ENCODE measurements at places on chromosomes 5 and 9. TPM values are rescaled to one million over a fixed set of nuclear protein-coding genes. Genes with fewer than 3 reads are reported as not detected.

Gene AQP3
- 2.8 TPM for total RNA-seq

Gene CDKN2A
- total RNA-seq = 2.3 TPM

Gene CRHBP
- total RNA-seq = 3.5 TPM

Gene ISCA1
- total RNA-seq = 24.1 TPM

Gene CA9
- total RNA-seq = 4.3 TPM

Gene TRIM7
- total RNA-seq = 3.0 TPM

Gene KCNMB1
- 63.3 TPM for total RNA-seq

All from aorta (tissue), 5 donors.